ENCODE measurements at places on chromosomes 6 and 20. TPM values are rescaled to one million over a fixed set of nuclear protein-coding genes. Genes with fewer than 3 reads are reported as not detected.

Gene SLC26A8
- polyA plus RNA-seq, result 0.15 TPM

Gene SPEF1
- polyA plus RNA-seq, result not detected

Gene OR2H1
- not detected for polyA plus RNA-seq

- no peaks in the 10 kb centered on the region for H3K4me1 ChIP-seq
- peak; percentile 56 for DNase-seq
These were observed 52.2 kb downstream of the MARCKS start for GRCh38 chr6:113909224-113909856.

DNA sequence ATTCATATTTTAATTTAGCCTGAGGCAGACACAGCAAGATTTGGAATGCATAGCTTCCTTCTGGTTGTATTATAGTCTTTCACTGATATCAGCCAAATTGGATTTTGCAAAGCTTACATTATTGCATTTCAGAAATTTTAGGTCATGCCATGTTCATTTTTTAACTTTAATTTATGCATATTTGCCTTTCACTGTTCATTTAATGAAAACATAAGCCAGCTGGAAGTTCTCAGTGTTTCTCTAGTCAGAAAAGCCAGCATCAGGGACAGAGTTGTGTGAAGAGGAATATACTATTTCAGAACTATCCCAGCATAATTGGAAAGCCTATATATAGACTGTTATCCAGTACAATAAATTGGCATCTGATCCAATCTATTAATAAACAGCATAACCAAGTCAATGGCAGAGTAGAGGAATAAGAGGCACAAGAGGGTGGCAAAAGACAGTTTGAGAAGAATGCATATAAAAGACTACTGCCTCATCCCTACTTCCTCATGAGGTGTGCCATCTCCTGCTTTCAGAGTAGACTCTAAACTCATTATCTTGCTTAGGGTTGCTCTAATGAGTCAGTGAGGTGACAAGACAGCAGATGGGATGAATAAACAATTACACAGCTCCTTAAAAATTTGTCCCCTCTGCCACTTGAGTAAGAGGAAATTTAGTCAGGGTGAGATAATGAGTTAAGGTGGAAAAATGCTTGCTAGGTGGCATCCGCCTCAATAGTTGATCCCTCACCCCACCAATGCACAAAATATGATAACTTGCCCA, 159.8 kb upstream of the HCRTR2 start:
- no peak for DNase-seq
- peaks cover 24% of the 10 kb centered on the region for H3K4me1 ChIP-seq
- no peaks in the 10 kb centered on the region for H3K27me3 ChIP-seq

- H3K27me3 ChIP-seq, result no peaks in the 10 kb centered on the region
- no peaks in the 10 kb centered on the region for H3K4me1 ChIP-seq
- no peak overlapping the region for H3K4me3 ChIP-seq
- DNase-seq, result no peak
These were observed 47.2 kb downstream of the BACH2 start for GRCh38 chr6:90249458-90249857.

DNA sequence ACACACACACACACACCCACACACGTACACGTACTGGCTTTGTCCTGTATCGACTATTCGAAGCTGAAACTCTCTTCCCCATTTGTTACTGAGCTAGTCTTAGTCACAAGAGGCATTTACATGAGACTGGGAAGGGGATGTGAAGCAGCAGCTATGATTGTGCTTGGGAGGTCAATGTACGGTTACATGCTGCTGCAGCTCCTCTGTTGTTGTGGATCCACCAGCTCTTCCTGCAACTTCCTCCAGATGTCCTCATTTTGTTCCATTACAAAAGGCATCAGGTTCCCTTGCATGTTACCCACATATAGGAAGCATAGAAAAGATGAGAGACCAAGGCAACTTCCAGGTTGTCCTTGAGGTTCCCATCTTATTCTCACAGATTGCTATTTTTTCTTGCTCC, 612.4 kb upstream of the IMPG1 start:
- H3K27ac ChIP-seq, result no peak overlapping the region
- no peaks in the 10 kb centered on the region for H3K4me1 ChIP-seq
- no peak overlapping the region for H3K4me3 ChIP-seq
- DNase-seq, result peak; percentile 48

DNA sequence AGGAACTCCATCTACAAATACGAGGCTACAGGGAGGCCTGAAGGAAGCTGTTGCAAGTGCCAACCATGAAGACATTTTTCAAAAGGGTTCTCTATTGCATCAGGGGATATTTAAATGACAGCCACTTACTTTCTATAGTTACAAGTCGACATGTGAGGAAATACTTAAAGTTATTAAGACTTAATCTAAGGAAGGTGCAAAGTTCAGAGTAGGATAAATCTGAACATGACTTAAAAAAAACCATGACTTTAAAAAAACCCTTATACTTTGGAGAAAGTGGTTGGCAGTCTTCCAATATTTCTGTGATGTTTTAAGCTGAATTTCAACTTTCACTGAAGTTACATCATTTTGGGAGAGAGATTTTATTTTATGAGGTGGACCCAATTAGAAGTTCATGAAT, 56.3 kb upstream of the EMILIN3 start:
- H3K27ac ChIP-seq, result no peak overlapping the region
- no peak overlapping the region for H3K4me3 ChIP-seq
- peaks cover 2% of the 10 kb centered on the region for H3K36me3 ChIP-seq
- no peaks in the 10 kb centered on the region for H3K27me3 ChIP-seq

DNA sequence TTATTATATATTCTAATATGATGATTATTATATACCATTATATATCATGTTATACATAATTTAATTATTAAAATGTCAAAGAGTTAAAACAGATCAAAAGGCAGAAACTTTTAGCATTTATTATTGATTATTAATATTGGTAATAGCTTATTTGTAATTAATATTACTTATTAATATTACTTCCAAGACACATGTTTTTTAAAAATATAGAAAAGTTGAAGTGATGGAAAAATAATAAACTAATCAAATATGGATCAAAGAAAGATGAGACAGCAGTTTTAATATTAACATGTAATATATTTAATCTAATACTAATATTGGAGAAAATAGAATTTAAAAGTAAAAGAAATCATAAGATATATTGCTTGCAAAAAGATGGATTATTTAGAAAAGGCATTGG, 154.6 kb upstream of the TAB2 start:
- no peaks in the 10 kb centered on the region for H3K4me1 ChIP-seq
- no peak overlapping the region for H3K4me3 ChIP-seq
- DNase-seq, result no peak

DNA sequence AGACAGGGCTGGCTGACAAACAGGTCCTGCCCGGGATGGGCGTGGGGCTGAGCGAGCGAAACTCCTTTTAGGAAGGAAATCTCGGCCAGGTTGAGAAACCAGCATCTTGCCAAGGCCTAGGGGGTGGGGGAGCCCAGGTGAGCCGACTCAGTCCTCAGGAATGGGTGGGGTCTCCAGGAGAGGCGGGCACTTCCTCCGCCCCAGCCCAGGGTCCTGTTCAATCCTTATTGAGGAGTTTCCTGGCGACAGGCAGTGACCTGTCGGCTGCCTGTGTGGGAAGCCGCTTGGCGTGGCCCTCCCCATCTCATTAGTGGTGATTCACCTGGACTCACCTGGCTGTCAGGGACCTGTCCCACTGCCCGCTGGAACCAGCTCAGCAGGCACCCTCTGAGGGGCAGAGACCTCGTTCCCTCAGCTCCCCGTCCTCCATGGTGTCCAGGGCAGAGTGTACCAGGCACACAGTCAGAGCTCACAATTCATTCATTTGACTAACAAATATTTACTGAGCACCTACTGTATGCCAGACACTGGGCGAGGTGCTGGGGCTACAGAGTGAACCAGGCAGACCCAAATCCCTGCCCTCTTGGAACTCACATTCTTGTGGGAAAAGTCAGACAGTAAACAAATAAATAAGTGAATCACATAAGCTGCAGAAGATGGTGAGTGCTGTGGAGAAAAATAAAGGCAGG, 51.1 kb downstream of the FGD2 start:
- H3K27me3 ChIP-seq, result no peaks in the 10 kb centered on the region
- peaks cover 1% of the 10 kb centered on the region for H3K36me3 ChIP-seq
- H3K4me3 ChIP-seq, result no peak overlapping the region
- no peak for DNase-seq
- no peak overlapping the region for H3K27ac ChIP-seq
- peaks cover 6% of the 10 kb centered on the region for H3K4me1 ChIP-seq
